ENCODE measurements at places on chromosomes 3 and 15.
A peak's percentile ranks its signal among the peaks of the same experiment; 100 is the strongest.

GRCh38 chr15:78880242-78880533 lies 7.5 kb downstream of the MORF4L1 start:
- H3K4me3 ChIP-seq: no peak overlapping the region
- no peaks in the 10 kb centered on the region for H3K27me3 ChIP-seq
- DNase-seq: no peak
- no peak overlapping the region for H3K27ac ChIP-seq
- H3K36me3 ChIP-seq: no peaks in the 10 kb centered on the region
- peaks cover 90% of the 10 kb centered on the region for H3K4me1 ChIP-seq

DNA sequence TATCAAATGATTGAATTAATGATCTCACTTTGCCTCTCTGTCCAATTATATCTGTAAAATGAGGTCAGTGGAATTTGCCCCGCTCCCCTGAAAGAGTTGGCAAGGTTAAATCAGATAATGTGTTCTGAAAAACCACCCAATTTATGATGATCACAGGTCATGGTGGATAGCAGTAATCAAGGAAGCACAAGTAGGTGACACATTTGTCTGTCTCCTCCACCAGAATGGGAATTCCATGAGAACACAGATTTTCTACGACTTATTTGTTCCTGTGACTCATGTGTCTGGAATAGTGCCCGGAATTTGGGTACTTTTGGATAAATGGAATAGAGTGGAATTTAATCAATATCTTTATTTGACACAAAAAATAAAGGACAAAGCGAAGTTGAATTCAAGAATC lies 220.9 kb upstream of the SUCLG2 start:
- H3K27ac ChIP-seq: no peak overlapping the region
- H3K36me3 ChIP-seq: no peaks in the 10 kb centered on the region
- H3K4me3 ChIP-seq: no peak overlapping the region
- no peak for DNase-seq
- H3K4me1 ChIP-seq: no peaks in the 10 kb centered on the region

DNA sequence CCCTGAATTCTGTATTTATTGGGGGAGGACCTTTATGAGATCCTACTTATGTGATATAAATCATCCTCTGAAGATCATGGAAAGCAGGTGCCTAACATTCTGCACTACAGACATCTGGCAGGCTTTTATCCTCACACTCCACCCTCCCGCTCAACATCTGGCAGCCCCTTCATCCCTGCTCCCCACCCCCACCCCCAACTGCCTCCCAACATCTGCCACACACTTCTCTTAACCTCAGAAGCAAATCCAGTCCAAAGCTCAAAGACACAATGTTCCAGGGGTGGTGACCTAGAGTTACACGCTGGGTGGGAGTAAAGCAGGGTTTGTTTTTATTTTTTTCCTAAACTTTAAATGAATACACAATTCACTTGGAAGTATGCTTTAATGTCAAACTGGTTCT lies 184.5 kb upstream of the ATP11B start:
- no peaks in the 10 kb centered on the region for H3K4me1 ChIP-seq
- H3K4me3 ChIP-seq: no peak overlapping the region
- no peaks in the 10 kb centered on the region for H3K36me3 ChIP-seq
- no peak overlapping the region for H3K27ac ChIP-seq
- no peaks in the 10 kb centered on the region for H3K27me3 ChIP-seq

DNA sequence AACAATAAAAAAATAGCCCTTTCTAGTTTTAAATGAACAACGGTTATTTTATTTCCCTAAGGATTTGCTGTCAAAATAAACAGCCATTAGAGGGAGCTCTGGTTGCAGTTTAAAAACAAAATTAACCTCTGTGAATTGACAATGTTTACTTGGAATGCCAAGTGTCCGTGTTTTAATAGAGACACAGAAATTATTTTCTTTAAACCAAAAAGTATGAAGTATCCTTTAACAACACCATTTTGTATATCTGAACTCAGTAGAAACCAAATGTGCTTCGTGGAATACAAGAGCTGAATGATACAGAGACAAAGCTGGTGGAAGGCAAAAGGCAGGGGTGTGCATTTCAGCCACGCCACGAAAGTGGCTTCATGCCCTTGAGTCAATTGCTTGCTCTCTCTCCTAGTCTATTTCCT lies 74.4 kb downstream of the MOBP start:
- H3K27me3 ChIP-seq: no peaks in the 10 kb centered on the region
- H3K4me3 ChIP-seq: peak overlapping the region; percentile 39
- DNase-seq: no peak
- H3K27ac ChIP-seq: no peak overlapping the region

DNA sequence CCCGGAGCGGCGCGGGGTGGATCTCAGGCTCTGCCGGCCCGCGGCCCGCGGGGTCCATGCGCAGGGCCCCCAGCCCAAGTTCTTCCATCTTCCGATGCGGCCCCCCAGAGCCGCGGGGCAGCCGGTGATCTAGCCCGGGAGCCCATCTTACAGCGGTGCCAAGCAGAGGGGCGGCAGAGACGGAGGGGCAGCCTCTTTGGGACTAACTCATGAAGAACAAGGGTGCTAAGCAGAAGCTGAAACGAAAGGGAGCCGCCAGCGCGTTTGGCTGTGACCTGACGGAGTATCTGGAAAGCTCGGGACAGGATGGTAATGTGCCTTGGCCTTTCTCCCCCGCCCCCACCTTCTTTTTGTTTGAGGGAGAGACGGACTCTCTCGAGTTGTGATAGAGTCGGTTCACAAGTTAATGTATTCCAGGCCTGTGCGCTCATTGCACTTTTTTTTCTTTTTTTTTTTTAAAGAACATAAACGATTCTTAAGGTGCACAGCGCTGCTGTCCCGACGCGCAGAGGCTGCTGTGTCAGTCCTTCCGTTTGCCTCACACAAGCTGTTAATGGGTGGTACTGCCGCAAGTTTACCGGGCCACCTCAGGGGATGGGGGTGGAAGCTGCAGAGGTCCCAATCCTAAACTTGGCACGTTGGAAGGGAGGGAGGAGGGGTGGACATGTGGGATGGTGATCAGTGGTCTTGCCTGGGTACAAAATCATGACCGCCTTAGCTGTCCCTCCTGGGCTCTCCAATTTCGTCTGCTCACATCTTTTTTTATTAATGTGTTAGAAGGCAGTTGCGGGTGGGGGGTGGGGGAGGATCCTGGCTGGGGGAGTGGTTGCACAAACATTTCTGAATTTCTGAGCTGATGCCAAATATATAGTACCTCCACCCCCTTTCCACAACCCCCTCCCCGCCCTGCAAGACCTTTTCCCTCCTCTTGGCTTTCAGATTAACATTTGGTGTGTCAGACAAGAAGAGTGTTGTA lies 801 bp downstream of the ARHGAP31 start:
- no peak for DNase-seq
- peak overlapping the region; percentile 93 for H3K27ac ChIP-seq
- H3K4me3 ChIP-seq: peak overlapping the region; percentile 91
- peaks cover 30% of the 10 kb centered on the region for H3K4me1 ChIP-seq

- no peaks in the 10 kb centered on the region for H3K27me3 ChIP-seq
- H3K36me3 ChIP-seq: no peaks in the 10 kb centered on the region
- H3K27ac ChIP-seq: no peak overlapping the region
Measured at GRCh38 chr3:180704532-180704931, 25.2 kb upstream of the CCDC39 start.

- no peaks in the 10 kb centered on the region for H3K36me3 ChIP-seq
- H3K27ac ChIP-seq: no peak overlapping the region
- no peak overlapping the region for H3K4me3 ChIP-seq
- H3K4me1 ChIP-seq: no peaks in the 10 kb centered on the region
- no peaks in the 10 kb centered on the region for H3K27me3 ChIP-seq
Measured at GRCh38 chr15:33243869-33244268, 49.4 kb upstream of the FMN1 start.

DNA sequence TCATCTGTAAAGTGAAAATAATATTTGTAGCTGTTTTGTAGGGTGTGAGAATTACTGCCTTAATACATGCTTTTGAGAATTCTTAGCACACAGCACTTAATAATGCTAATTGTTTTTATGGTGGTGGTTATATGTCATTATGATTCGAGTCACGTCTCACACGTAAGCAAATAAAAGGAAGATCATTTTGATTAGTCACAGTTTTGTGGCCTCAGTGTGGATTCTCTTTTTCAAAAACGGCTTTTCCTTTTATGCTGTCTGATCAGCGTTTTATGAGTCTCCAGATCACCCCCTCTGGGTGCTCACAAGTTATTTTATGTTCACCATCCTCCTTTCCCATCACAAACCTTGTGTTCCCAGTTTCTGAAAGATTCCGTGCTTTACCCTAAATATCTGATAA lies 255.6 kb upstream of the CNTN4 start:
- H3K27ac ChIP-seq: no peak overlapping the region
- DNase-seq: no peak
- H3K4me1 ChIP-seq: no peaks in the 10 kb centered on the region
- no peaks in the 10 kb centered on the region for H3K36me3 ChIP-seq
- H3K27me3 ChIP-seq: no peaks in the 10 kb centered on the region

All from thoracic aorta (tissue), 2 donors.